ENCODE measurements at places on chromosomes 13 and 19.

DNA sequence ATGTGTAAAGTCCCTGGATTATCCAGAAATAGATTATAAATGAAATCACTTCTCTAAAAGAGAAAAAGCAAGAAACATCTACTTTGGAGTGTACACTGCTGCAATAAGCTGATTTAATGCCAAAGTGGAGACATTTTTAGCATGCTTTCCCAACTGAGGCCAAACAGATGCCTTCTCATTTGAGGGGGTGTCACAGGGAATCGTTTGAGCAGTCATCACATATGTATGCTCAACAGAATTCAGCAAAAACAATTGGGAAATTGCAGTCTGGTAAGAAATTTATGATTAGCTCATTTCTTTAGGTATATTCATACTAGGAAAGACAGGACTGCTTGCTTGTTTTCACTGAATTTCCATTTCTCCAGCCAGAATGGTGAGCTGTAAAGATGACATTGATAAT is 27.3 kb upstream of the TPP2 start:
- DNase-seq: no peak

- no peak for DNase-seq
These were observed 37.6 kb upstream of the SHKBP1 start for GRCh38 chr19:40539070-40539469.

- no peak for DNase-seq
These were observed 10.0 kb downstream of the FCGBP start for GRCh38 chr19:39924389-39924788.

DNA sequence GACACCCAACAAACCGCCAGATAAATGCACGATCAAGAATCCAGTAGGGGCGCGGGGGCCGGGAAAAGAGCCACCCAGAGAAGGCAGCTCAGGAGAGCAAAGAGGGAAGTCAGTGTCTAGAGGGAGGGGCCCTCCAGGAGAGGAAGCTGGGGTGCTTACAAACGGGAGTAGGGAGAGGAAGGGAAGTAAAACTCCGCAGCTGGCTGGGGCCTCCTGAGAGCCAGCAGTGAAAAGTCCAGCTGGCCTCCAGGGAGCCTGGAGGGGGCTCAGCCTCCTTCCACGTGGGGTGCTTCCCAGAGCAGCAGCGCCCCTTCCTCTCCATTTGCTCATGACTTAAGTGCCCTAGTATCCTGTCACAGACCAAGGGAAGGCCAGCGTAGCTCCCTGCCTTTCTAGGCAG is 51.8 kb downstream of the TMED1 start:
- DNase-seq: no peak
